Naive thymus-derived CD4-positive, alpha-beta T cell (primary cell): ENCODE measurements at places on chromosomes 5 and 9. TPM values are rescaled to one million over a fixed set of nuclear protein-coding genes. Genes with fewer than 3 reads are reported as not detected.
A peak's percentile ranks its signal among the peaks of the same experiment; 100 is the strongest.

Gene ITGA2
- total RNA-seq: 0.43 TPM

Gene ZNF484
- 13.7 TPM for total RNA-seq

Gene CTXN3
- not detected for total RNA-seq

DNA sequence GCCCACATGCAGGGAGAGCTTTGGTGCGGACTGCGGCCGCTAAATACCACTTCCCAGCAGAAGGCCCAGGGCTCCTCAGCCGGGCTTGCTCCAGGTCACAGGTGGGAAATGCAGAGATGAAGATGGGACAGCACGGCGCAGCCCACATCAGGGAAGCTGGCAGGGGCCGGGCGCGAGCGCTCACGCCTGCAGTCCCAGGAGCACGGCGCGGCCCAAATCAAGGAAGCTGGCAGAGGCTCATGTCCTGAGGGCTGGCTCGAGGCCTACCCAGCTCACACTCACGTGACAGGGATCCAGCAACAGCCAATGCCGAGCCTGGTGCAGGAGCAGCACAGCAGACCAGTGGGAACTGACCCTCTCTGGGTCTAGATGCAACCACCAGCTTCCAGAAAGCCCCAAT lies 16.3 kb downstream of the LPCAT1 start:
- H3K4me3 ChIP-seq: no peak overlapping the region
- H3K27ac ChIP-seq: no peak overlapping the region
- no peaks in the 10 kb centered on the region for H3K36me3 ChIP-seq
- H3K27me3 ChIP-seq: no peaks in the 10 kb centered on the region

DNA sequence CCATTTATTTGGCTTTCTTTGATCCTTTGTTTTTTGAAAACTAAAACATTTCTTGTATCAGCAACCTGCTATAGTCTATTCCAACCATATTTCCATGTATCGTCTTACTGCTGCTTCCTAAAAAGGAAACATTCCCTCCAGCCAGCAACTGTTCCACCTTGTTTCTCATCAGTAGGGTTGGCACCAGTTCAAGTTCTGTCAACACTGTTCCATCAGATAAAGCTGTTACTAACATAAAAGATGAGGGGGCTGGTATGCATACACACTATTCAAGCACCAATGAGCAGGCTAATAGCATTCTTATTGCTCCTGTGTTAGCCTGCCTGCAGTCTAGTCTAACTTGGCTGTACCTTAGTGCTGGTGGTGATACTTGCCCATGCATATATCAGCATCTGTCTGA lies 178.3 kb downstream of the CWC27 start:
- no peak overlapping the region for H3K27ac ChIP-seq
- no peak overlapping the region for H3K4me3 ChIP-seq
- no peaks in the 10 kb centered on the region for H3K4me1 ChIP-seq
- H3K27me3 ChIP-seq: no peaks in the 10 kb centered on the region
- DNase-seq: no peak
- H3K36me3 ChIP-seq: no peaks in the 10 kb centered on the region

DNA sequence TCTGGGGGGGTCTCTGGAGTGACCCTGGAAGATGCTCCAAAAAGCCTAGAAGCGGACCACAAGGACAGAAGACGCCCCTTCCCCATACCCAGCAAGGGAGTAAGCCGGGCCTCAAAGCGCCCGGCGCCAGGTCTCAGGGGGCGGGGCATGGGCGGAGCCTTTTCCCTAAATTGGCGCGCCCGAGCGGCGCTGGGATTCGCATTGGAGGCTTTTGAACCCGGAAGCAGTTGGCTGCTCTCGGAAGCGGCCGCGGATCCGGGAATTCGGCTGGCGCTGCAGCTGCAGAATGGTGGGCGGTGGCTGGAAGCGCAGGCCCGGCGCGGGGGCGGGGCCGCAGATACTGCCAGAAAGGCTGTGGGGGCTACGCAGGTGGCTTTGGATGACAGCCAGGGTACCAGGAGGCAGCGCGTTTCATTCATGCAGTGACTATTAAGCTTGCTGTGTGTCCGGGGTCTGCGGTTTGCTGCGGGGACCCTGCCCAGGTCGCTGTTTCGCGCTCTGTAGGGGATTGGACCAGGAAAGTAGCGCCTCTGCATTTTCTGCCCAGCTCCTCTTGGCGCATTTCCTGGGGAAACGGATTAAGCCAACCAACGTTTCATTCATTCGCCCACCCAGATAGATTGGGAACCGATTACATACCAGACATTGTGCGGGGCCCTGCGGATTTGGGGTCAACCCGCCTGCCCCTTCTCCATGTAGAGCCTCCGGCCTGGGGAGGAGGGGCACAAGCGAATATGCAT lies 83.0 kb upstream of the FREM1 start:
- peak; percentile 11 for DNase-seq
- peak overlapping the region; percentile 70 for H3K4me3 ChIP-seq
- peaks cover 14% of the 10 kb centered on the region for H3K4me1 ChIP-seq
- peak overlapping the region; percentile 61 for H3K27ac ChIP-seq
- H3K27me3 ChIP-seq: no peaks in the 10 kb centered on the region

DNA sequence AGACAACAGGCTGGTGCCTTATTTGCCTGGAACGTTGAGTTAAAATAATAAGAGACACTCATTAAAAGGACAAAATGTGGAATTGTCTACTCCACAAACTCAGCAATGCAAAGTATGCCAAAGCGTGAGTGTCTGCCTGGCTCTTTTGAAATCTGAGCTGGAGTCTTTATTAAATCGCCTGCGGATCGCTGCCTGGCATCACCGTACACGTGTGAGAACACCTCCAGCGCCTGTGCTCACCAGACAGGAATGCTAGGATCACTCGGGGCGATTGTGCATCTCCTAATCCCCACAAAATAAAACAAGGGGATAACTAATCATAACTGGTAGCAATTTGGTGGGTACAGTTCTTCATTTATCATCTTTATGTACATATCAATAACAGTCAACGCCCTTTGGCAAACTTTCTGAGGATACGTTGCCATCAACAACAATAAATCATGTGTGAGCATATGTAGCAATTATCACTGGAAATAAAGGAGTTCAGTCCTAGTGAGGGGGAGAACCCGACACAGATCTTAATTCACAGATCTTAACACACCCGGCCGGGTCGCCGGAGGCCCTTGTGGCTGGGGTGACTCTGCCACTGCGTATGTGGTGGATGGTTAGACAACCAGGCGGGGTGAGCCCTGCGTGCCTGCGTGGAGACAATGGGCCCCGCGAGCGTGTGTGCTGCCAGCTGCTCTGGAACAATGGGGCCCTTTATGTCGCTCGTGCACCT lies 284.9 kb upstream of the IRX1 start:
- no peaks in the 10 kb centered on the region for H3K27me3 ChIP-seq
- no peaks in the 10 kb centered on the region for H3K36me3 ChIP-seq
- no peaks in the 10 kb centered on the region for H3K4me1 ChIP-seq
- H3K27ac ChIP-seq: no peak overlapping the region

DNA sequence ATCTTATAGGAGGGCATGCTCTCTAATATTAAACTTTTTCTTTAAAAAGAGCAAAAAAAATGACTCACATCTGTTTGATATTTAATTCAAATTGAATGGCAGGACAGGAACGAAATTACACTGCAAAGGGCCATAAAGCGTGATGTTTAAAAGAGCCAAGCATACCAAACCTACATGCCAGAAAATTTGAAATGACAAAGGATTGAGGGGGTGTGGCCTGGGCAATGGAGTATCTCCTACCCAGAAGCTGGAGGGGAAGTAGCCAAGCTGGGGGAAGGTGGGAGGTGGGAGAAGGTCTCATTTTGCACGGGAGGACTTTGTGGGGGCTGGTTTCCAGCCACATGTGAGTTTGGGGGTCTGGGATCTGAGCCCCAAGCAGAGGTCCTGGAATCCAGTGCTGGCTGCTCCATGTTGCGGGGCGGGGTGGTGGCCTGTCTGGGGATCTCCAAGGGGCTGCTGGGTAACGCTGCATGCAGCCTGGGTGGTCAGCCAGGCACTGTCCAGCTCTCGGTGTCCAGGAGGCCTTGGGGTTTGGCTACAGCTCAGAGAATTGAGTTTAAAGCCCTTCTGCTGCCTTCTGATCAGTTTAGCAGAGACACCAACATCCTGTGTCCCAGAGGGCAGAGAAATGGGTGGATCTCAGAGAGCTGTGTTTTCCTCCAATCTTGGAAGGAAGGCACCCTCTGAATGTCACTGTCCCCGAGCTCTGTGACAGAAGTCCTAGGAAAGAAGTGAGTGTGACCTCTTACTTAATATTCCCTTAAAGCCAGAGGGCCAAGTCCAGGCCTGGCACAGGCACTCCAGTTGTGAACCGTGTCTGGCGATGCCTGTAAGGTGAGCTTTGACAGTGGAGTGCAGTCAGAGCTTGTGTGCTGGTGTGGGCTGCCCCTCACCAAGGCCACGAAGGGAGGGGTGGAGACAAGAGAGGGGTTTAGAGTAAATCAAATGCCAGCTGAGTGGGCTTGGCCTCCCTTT lies 7.6 kb downstream of the DCANP1 start:
- no peak overlapping the region for H3K4me3 ChIP-seq
- no peak overlapping the region for H3K27ac ChIP-seq
- H3K36me3 ChIP-seq: no peaks in the 10 kb centered on the region
- H3K4me1 ChIP-seq: no peaks in the 10 kb centered on the region
- no peak for DNase-seq
- no peaks in the 10 kb centered on the region for H3K27me3 ChIP-seq

DNA sequence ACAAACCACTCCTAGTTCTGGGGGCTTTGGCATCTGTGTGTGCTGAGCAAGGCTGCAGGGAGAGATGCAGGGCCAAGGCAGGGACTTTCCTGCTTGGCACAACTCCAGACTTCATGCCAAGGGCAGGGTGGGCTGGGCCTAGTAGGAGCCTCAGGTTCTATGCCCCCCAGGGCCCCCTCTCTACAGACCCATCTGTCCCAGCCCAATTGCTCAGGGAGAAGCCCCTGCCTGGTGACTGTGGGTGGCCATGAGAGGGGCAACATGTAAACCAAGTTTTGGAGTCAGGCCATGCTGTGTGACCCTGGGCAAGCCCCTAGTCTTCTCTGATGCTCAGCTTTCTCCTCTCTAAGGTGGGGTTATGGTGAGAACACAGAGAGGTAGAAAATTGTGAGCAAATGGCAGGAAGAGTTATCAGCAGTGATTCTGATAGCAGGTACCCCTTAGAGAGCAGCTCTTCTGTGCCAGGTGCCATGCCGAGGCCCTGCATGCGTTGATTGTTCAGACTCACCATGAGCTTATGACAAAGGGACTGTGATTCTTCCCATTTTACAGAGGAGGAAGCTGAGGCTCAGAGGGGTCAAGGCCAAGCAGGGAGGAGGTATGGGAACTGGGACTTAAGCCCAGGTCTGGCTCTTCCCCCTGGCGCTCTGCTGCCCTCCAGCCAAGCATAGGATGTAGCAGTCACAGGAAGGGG lies 5.2 kb downstream of the OLFML2A start:
- H3K4me3 ChIP-seq: no peak overlapping the region
- no peak overlapping the region for H3K27ac ChIP-seq
- H3K4me1 ChIP-seq: no peaks in the 10 kb centered on the region
- no peaks in the 10 kb centered on the region for H3K36me3 ChIP-seq
- H3K27me3 ChIP-seq: peaks cover 4% of the 10 kb centered on the region
- no peak for DNase-seq

- H3K4me1 ChIP-seq: peaks cover 12% of the 10 kb centered on the region
- H3K27me3 ChIP-seq: no peaks in the 10 kb centered on the region
- DNase-seq: peak; percentile 91
- peak overlapping the region; percentile 79 for H3K27ac ChIP-seq
- H3K36me3 ChIP-seq: no peaks in the 10 kb centered on the region
Measured at GRCh38 chr9:137095664-137096517, 9.1 kb downstream of the MAN1B1 start.

GRCh38 chr5:59351076-59351794 lies 542.3 kb downstream of the PDE4D start:
- no peaks in the 10 kb centered on the region for H3K4me1 ChIP-seq
- no peaks in the 10 kb centered on the region for H3K36me3 ChIP-seq
- no peak overlapping the region for H3K27ac ChIP-seq
- no peak for DNase-seq
- H3K4me3 ChIP-seq: no peak overlapping the region

GRCh38 chr9:1890816-1891215 lies 124.3 kb upstream of the SMARCA2 start:
- no peaks in the 10 kb centered on the region for H3K4me1 ChIP-seq
- H3K27ac ChIP-seq: no peak overlapping the region
- DNase-seq: no peak
- H3K4me3 ChIP-seq: no peak overlapping the region

- no peaks in the 10 kb centered on the region for H3K27me3 ChIP-seq
- no peak for DNase-seq
- H3K4me3 ChIP-seq: no peak overlapping the region
- no peaks in the 10 kb centered on the region for H3K4me1 ChIP-seq
- no peak overlapping the region for H3K27ac ChIP-seq
Measured at GRCh38 chr5:112907166-112907631, 14.8 kb downstream of the REEP5 start.
